ENCODE measurements at places on chromosomes 4 and X. TPM values are rescaled to one million over a fixed set of nuclear protein-coding genes. Genes with fewer than 3 reads are reported as not detected.

- no peak for DNase-seq
- no peaks in the 10 kb centered on the region for H3K4me1 ChIP-seq
- no peaks in the 10 kb centered on the region for H3K27me3 ChIP-seq
- no peaks in the 10 kb centered on the region for H3K36me3 ChIP-seq
Measured at GRCh38 chrX:93868289-93868965, 194.4 kb downstream of the FAM133A start.

GRCh38 chr4:38782452-38783108 lies at the start of gene TLR10:
Gene TLR10, minus strand, starts transcription at chr4:38782990. Its CDS starts 7,400 bp downstream, at chr4:38775590.
- no peak within 1 kb of the TSS for H3K4me3 ChIP-seq
- no peaks in the 10 kb centered on the region for H3K27me3 ChIP-seq
- no peaks in the 10 kb centered on the region for H3K36me3 ChIP-seq
- DNase-seq, result peak; percentile 83
- no peaks in the 10 kb centered on the region for H3K4me1 ChIP-seq

COL25A1 gene
- 5.6 TPM for total RNA-seq

TBC1D9 gene
- total RNA-seq, result 0.66 TPM

DNA sequence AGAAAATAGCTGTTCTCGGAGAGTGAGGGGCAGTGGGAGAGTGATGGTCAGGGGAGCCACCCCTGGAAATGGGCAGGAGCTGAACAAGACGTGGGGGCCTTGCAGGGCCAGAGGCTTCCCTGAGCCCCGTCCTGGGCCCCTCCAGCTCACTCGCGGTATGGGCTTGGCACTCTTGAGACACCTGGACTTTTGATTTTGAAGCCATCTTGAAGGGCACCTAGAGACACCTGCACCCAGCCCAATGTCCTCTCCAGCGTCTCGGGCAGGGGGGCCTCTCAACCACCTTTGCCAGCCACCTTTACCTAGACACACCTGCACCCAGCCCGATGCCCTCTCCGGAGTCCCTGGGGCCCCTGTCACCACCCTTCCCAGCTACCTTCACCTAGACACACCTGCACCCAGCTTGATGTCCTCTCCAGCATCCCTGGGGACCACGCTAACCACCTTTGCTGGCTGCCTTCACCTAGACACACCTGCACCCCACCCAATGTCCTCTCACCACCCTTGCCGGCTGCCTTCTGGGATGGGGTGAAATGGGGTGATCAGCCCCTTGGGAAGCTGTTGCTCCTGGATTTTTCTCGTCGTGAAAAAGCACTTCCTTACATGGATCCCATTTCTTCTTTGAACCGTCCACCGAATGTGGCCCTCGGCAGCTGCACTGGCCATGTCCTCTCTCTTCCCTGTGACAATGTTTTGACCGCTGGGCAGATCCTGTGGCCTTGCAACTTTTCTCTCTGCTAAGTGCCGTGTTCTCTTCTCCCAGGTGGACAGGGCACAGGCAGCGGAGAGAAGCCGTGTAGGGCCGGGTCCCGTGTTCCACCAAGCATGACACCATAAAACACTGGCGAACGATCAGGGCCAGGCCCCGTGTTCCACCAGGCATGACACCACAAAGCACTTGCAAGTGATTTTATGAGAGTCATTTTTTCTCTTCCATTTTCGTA lies 47.5 kb downstream of the CPZ start:
- no peak overlapping the region for H3K4me3 ChIP-seq
- no peaks in the 10 kb centered on the region for H3K4me1 ChIP-seq
- DNase-seq, result no peak
- H3K27me3 ChIP-seq, result no peaks in the 10 kb centered on the region

DNA sequence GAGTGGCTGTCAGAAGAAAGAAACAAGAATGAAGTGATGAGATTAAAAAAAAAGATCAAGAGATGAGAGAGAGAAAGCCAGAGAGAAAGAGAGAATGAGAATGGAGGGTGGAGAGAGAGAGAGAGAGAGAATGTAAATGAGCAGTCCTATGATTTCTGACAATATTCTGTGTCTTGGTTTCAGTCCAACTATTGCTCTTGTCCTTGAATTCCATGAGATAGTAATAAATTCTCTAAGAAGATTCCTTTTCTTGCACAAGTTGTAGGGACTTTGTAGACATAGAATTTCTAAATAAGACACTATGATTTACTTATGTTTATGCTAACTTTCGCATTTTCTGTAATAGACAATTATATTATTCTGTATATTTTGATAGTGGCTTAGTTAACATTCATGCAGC lies 149.6 kb upstream of the CTSO start:
- DNase-seq, result no peak
- H3K27ac ChIP-seq, result no peak overlapping the region
- H3K4me3 ChIP-seq, result no peak overlapping the region

TKTL1 gene
- not detected for total RNA-seq

DNA sequence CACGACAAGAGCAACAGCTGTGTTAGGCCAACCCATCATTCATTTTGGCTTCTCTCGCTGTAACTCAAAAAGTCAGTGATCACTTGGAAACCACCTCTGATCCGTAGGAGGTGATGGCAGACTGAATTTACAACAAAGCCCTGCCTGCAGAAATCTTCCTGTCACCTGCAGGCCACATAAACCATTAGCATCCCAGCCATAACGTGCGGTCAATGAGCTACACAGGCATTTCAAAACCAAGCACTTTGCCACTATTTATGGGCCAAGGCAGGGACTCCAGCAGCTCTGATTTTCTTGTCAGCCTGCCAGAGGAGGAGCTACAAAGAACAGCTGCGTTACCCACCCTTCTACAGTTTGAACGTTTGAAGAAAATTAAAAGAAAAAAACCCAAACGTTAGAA lies 228.1 kb upstream of the PPARGC1A start:
- H3K27me3 ChIP-seq, result no peaks in the 10 kb centered on the region
- H3K4me3 ChIP-seq, result no peak overlapping the region
- no peaks in the 10 kb centered on the region for H3K36me3 ChIP-seq
- DNase-seq, result no peak
- no peaks in the 10 kb centered on the region for H3K4me1 ChIP-seq
- no peak overlapping the region for H3K27ac ChIP-seq

GRCh38 chr4:41060352-41061334 lies 153.7 kb downstream of the APBB2 start:
- no peak for DNase-seq
- H3K36me3 ChIP-seq, result peaks cover 6% of the 10 kb centered on the region
- H3K4me1 ChIP-seq, result no peaks in the 10 kb centered on the region
- no peaks in the 10 kb centered on the region for H3K27me3 ChIP-seq
- no peak overlapping the region for H3K4me3 ChIP-seq

GYPA gene
- total RNA-seq, result not detected

NAP1L2 gene
- total RNA-seq, result 16.2 TPM

- H3K27ac ChIP-seq, result no peak overlapping the region
- H3K36me3 ChIP-seq, result no peaks in the 10 kb centered on the region
- no peaks in the 10 kb centered on the region for H3K27me3 ChIP-seq
- no peak overlapping the region for H3K4me3 ChIP-seq
- DNase-seq, result no peak
Measured at GRCh38 chrX:35625714-35626113, 172.4 kb upstream of the MAGEB16 start.
